Activated CD8-positive, alpha-beta memory T cell treated with anti-CD3 and anti-CD28 coated beads for 1 hour (primary cell): ENCODE measurements at places on chromosomes 6 and 20.

DNA sequence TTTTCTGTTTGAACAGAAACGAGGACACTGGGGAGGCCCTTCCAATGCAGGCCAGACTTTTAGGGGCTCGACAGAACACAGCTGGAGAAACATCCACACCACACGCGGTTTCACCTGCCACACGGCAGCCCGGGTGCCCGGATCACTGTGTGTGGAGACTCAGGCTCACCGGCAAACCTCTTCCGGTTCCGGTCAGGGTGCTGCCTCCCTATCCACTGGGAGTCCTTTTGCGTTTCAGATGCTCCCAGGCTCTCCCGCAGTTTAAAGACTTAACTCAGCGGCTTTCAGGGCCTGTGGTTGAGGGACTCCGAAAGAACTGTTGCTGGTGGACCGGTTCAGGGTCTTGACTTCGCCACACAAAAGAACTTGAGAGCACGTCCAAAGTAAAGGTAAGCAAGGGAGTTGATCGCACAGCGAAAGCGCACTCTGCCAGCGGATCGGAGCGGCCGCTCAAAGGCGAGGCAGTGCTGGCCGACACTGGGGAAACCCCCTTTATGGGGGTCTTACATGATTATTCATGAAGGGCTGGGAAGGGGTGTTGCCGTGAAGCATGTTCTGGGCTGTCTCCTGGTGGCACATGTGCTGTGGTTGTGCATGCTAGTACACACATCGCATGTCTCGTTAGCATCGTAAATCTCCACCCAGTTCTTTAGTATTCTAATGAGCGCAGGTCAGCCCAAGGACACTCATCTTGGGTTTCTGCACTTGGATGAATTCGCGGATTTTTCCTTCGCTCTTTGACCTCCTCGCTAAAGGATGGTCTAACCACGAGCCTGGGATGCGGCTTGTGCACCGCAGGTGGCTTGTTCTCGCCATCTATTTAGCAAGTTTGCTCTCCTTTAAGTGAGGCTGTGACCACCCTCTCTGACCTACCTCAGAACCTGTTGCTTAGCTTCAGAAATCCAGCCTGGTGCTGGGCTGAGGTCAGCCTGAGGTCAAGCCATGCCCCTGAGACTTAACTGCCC is 180.3 kb downstream of the CDH26 start:
- DNase-seq = peak; percentile 19

DNA sequence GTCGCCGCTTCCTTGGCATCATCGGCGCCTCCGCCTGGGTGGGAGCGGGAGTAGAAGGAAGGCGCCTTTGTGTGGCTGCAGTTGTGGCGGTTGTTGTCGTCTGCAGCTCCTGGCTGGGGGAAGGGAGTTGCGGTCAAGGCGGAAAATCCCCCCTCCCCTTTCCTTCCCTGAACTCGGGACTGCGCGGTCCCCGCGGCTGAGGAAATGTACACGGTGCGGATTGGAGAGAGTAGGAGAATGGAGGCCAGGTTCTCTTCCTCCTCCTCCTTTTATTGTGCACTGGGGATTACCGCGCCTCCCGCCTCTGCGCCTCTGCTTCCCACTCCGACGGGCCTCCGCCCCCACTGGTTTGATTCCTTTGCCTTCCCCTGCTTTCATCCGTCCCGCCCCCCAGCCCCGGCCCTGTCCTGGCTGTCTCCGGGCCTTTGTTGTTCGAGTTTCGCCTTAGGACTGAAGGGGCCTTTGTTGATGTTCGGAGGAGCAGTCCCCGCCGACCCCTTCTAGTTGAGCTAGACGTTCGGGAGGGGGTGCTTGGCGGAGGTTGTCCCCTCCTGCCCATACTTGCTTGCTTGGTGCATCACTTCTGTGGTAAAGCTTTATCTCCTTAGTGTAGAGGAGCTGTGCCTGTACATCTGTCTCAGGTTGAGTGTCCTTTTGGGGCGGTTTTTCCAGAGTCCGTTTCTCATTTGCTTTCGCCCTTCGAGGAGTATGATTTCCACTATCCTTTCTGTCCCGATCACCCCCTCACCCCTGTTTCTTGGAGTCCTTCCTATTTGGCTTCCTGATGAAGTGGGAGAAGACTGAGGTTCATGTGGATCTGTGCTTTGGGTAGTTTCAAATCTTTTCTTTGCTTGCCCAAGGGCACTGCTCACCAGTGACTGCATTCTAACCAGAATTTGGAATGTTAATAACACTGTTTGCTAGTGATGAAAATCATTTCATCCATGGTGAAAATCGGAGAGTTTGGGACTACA is 764 bp downstream of the ZNF292 start:
- peak; percentile 19 for DNase-seq

DNA sequence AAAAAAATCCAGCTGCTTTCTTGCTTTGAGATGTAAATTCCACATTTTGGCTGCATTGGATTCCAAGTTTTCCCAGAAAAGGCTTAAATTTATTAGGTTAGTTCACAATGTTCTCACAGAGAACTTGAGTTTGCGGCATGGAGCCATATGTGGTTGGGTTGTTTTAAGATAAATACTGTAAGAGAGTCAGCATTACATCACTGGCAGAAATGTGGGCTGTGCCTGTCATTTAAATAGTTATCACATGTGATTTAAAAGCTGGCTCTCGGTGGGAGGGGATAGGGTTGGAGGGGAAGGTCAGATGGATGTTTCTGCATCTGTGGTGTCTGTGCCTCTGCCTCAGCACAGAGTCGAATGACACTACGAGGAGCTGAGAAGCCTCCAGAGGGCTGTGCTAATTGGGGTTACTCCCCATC is 73.8 kb upstream of the SCP2D1 start:
- DNase-seq = no peak

DNA sequence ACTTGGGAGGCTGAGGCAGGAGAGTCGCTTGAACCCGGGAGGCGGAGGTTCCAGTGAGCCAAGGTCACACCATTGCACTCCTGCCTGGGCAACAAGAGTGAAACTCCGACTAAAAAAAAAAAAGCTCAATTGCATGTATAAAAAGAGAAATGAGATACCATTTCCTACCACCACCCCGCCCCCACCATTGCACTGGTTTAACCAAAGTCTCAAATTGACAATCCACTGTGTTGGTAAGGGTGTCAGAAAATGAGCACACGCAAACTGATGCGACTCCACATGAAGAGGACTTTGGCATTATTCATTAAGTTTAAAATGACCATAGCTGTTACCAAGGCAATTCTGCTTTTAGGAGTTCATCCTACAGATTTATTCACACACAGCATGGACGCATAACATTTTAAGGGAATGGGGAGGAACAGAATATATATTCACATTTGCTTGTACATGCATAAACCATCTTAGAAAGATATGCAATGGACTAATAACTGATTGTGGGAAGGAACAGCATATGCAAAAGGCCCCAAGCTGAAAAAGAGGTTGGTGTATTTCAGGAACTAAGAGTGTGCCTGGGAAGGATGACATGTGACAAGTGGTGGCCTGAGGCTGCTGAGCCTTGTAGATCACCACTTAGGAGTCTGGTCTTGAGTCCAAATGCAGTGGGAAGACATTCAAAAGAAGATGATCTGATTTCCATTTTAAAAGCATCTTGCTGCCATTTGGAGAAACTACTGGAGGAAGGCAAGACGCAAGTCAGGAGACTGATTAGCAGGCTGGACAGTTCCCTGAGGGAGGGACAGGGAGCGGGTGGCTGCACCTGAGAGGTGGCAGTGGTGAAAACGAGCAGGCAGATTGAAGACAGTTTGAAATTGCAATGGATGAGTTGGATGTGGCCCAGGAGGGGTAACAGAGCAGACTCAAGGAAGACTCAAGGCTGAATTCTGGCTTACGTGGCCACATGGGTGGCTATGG is 37.2 kb upstream of the PTPN1 start:
- no peak for DNase-seq

DNA sequence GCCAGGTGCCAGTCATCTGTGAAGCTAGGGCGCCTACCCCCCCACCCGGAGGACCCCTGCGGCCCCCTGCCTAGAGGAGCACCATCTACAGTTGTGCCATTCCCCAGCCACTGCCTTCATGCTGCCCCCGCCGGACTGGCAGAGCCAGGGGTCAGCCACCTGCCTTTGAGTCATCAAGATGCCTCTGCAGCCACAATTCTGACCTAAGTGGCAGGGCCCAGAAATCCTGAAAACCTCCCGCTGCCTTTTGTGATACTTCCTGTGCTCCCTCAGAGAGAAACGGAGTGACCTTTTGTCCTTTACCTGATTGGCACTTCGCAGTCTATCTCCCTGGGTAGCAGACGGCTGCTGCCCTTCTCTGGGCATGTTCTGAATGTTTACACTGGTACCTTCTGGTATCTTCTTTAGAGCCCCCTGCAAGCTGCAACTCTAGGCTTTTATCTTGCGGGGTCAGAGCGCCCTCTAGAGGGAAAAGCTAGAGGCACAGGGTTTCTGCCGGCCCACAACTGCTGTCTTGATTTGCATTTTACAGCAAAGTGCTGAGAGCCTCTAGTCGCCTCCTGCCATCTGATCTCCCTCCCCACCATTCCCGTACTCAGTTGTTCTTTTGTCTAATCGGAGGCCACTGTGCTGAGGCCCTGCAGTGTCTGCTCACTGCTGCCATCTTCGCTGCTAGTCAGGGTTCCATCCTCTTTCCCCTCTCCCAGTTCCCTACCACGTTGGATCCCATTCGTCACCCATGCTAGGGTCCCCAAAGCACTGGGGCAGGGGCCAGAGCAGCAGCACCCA is 26.9 kb downstream of the SPATA2 start:
- DNase-seq = peak; percentile 18

- no peak for DNase-seq
Measured at GRCh38 chr6:71123051-71123450, 165.6 kb upstream of the OGFRL1 start.

DNA sequence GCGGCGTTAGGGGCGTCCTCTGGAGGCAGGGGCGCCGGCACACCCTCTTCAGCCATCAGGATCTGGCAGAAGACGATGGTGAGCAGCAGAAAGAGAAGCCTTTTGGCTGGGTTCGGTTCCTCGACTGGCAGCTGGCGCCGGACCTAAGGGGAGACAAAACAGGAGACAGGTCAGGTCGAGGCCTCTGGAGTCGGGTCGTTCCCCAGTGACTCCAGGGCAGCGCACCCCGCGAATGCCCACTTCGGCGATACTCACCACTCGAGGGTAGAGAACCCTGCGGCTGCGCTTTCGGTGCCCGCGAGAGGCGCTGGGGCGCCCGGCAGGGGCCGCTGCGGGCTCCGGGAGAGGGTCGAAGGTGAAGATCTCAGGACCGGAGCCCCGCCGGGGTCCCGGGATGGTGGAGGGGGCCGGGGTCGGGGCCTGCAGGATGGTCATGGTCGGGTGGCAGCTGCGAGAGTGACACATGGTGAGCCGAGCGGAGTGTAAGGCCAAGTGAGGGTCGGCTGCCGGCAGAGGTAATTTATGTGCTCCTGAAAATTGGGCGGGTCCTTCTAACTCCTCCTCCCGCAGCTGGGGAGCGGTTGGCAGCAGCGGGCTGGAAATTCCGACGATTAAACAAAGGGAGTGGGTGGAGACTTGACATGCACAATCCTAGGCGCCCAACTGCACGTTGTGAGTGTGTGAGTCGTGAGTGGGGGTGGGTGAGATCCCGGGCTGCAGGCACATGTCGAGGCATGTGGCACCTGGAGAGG is at the start of gene IER3:
TSS of gene IER3 (minus strand) at position 494 of the 752 bp plus-strand sequence. CDS start at position 465, 29 bp downstream.
- no peak for DNase-seq

DNA sequence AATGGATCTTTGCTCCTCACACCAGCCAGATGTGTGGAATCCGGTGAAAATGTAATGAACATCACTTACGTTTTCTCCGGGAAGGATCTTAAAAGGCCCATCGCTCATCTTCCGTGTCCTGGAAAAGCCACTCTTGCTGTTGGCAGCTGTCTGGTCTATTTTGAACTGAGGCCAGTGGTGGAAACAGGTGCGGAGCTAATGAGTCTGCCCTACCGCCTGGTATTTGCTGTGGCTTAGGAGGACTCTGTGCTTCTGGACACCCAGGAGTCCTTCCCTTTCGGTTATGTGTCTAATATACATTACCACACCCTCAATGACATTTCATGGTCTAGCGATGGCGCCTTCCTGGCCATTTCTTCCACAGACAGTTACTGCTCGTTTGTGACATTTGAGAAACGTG is 264.2 kb upstream of the PREP start:
- DNase-seq = no peak

GRCh38 chr6:87498048-87498447 is 25.3 kb downstream of the SLC35A1 start:
- DNase-seq = no peak

DNA sequence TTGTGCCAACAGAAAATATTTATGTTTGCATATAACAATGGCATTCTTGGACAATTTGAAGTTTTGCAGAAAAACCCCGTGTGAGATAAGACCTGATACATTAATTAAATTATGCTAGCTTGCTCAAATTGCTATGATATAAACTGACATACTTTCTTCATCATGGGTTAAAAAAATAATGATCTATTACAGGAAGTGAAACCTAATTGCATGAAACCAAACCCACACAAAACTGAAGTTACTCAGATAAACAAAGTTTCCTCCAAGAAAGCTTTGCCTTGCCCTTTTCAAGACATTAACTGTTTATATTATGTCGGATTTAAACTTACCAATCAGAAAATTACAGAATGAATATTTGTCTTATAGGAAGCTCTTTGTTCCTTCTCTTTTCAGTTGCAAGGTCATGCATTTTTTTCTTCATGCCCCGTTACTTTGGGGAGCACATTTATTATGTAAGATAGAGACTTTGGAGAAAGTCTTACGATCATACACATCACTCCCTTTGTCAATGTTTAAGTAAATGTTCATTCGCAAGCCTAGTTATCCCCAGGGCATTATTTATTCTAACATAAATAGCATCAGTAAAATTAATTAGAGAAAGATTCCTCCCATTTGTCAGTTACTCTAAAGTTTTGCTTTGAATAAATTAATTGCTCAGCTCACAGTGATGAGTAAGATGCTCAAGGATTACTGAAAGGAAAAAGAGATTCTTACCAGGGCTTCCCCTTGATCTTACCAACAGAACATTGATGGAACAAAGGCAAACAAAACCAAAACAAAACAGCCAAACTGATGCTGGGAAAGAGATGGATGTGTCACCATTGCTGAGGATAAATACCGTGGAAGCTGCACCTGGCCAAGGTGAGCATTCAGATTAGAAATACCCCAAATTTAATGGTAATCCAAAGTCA is 14.8 kb upstream of the TMEM244 start:
- DNase-seq = no peak

DNA sequence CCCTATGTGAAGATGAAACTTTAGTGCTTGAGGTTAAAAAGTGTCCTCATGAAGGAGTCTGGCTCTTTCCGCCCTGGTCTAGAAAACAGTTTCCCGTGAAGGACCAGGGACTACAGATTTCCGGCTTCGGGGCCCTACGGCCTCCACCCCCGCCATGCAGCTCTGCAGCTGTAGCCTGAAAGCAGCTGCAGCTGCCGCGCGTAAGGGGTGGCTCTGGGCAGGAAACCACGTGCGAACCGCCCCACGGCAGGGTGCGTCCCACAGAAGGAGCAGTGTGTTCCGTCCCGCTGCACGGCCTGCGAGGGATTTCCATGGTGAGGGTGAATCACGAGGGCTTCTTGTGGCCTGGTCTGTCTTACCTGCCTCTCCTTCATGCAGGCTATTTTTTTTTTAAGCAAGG is 117.0 kb downstream of the ERMARD start:
- DNase-seq = peak; percentile 3

DNA sequence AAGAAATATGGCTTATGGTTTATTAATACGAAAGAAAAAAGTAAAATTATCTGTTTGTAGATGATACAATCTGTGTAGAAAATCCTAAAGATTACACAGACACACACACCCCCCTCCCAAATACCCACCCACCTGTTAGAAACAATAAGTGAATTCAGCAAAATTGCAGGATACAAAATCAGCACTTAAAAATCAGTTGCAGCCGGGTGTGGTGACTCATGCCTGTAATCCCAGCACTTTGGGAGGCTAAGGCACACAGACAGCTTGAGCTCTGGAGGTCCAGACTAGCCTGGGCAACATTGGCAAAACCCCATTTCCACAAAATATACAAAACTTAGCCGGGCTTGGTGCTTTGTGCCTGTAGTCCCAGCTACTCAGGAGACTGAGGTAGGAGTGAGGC is 42.3 kb downstream of the NINL start:
- no peak for DNase-seq

- no peak for DNase-seq
Measured at GRCh38 chr20:57738484-57738883, 28.7 kb upstream of the PMEPA1 start.
